H4 (cell line): ENCODE measurements at places on chromosomes 6 and 20.

- no peak for DNase-seq
Observed at GRCh38 chr6:93819189-93819588, 399.8 kb upstream of the EPHA7 start.

- DNase-seq = no peak
Observed at GRCh38 chr6:4434655-4435054, 299.3 kb upstream of the ECI2 start.

DNA sequence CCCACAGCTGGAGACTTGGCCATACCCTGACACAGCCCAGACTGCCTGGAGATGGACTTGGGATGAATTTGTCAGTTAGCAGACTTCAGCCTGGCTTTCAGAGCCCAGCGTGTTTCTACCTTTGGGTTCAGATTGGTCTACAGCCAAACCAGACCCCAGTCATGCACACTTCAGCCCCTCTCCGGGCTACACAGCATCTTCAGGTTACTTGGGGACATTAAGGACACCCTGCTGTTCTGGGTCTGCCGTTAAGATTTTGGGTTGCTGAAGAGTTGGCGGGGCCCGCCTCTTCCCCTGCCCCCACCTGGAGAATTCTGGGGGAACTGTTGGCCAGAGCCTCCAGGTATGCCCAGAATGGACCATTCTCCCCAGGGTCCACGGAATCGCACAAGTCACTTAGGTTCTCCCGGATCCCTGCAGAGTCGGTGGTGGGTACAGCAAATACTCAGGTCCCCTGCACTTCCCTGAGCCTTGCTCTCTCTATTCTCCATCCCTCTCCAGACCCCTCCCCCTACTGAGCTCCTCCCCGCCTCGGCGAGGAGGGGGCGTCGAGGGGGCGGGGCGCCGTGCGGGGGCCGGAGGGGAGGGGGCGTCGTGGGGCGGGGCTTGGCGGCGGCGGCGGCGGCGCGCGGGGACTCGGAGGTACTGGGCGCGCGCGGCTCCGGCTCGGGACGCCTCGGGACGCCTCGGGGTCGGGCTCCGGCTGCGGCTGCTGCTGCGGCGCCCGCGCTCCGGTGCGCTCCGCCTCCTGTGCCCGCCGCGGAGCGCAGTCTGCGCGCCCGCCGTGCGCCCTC, at the start of gene PTK7:
Gene PTK7, plus strand, starts transcription at position 645 of the 794 bp plus-strand sequence. CDS start 175 bp downstream, outside the sequence.
- peak; percentile 47 for DNase-seq

DNA sequence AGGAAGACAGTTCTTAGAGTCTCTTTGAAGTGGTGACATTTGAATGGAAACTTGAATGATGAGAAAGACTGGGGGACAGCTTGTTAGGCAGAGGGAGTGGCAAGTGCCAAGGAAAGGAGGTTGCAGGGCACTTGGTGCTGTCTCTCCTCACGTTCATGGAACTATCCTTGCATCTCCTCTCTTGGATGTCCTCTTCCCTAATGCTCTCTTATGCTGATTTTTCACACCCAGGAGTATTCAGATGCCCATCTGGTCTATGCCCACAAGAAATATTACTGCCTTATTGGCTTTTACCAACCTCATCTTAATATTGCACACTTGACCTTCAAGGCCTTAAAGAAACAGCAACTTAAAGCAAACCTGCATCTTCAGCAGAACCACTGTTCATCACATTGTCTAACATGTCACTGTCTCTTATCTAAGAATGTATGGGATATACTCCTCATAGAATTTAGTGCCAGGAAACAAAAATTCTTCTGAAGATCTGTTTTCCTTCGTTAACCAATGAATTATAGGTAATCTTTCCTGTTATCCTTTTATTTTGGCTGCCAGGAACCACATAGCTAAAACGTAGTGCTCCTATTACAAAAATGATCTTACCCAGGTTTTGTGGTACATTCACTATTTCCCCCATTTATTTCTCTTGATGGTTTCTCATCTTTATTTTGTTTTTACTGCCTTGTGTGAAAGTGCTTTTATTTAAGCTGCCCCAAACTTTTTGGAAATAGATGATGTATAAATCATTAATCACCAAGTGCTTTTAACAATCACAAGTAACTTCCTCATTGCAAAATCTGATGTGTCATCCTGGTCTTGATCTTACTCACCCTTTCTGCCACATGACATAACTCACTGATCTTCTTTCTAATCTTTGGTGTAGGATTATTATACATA, 12.8 kb downstream of the RGS17 start:
- no peak for DNase-seq

DNA sequence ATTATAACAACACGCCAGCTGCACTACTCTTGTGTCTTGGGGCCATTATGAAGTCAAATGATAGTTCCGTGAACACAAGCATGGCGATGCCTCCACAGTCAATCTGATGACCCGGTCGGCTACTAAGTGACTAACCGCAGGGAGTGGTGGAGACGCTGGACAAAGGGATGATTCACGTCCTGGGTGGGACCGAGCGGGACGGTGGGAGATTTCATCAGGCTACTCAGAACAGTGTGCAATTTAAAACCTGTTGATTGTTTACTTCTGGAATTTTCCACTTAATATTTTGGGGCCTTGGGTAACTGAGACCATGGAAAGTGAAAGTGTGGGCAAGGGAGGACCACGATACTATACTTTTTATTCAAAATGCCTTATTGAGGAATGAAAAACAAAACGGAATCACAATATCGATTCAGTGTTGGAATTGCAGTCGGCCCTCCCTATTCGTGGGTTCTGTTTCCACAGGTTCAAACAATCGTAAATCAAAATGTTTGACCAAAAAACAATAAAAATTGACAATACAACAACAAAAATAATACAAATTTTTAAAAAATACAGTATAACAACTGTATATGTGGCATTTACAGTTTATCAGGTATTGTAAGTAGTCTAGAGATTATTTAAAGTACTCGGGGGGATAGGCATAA, 66.5 kb downstream of the MYLK4 start:
- DNase-seq = peak; percentile 80

DNA sequence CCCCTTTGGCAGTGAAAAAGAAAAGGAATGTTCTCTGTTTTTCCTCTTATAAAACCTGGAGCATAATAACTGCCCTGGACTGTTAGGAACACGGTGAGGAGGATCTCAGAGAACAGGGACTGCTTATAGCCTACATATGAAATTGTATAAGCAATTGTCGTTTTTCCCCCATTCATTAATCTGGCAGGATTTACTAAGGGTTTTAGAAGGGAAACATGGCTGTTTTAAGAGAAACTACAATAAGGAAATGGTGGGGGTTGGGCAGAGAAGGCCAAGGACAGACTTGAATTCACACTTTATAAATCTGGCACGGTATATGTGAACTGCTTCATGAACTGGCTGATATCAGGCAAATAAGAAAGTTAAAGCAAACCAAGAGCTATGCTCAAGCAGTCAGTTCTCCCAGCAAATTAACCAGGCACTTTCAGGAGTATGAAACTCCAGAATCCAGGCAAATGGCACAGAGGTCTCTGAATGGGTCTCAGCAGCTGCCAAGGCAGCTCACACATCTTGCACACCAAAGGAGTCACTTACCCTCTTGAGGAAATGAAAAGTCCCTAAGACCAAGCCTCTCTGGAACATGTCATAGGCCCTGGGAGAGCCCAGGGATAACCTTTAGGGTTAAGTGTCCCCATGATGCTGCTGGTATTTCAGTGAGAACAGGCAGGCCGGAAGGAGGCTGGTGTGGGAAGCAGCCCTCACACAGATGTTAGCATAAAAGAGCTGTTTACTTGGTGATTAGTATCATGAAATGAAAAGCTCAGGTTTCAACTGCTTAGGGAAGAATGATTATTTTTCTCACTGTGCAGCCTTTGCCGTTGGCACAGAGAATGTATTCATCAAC, 260.5 kb upstream of the MARCKS start:
- no peak for DNase-seq
